ENCODE measurements at places on chromosomes 3 and 15.

DNA sequence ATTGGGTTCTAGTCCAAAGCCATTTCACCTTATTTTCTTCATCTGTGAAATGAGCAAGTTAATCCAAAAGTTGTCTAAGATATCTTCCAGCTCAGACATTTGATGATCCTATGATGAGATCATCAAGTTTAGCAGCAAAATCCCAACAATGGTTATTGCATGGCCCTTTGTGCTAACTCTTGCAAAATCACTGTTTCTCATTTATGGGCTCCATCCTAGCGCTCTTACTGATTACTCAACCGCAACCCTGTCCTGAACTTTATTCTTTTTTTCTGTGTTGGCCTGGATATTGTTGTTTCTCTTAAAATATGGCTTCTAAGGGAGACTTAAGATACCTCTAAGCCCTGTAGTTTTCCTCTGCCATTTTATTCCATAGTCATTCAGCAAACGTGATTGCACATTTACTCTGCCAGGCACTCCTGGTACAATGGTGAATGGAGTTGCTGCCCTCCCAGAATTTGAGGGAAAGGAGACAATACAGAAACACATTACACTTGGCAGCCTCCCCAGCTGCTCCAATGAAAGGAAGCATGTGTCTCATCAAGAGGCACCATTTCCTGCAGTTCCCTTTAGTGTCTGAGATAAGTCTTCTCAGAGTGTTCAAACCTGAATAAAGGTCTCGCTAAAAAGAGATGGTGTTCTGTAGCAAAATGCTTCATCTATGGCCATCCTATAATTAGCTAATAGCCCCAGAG lies 4.4 kb downstream of the GXYLT2 start:
- no peak for DNase-seq

- no peak for DNase-seq
These were observed 1.1 kb downstream of the FAM131A start for GRCh38 chr3:184338511-184338945.

DNA sequence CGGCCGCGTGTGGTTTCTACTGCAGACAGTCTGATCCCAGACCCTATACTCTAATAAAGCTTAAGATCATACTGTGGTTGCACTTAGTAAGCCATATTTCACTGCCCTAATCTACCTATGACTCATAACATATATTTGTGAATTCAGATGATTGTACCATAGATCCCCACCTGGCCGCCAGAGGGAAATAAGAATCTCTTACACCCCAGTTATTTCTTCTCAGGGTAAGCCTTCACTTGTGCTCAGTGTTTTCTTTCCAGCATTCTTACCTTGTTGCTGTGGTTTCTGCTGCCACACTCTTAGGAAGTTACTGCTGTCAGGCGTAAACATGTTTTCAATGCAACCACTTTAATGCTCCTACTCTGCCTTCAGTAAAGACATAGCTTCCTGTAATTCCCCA lies 105.9 kb downstream of the B3GALNT1 start:
- DNase-seq: no peak

DNA sequence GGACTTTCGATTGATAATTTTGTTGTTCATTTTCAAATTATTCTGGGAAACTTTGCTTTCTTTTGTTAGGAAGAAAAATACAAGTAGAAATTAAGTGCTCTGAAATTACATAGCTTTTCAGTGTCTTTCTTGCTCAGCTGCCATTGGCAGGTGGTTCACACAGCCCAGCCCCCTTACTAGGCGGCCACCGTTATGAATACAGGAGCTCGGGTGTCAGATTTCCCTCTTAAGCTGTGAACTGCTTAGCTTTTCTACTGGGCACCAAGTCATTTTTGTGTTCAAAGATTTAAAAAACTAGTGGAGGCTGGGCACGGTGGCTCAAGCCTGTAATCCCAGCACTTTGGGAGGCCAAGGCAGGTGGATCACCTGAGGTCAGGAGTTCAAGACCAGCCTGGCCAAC lies 55.2 kb downstream of the HMG20A start:
- DNase-seq: no peak

DNA sequence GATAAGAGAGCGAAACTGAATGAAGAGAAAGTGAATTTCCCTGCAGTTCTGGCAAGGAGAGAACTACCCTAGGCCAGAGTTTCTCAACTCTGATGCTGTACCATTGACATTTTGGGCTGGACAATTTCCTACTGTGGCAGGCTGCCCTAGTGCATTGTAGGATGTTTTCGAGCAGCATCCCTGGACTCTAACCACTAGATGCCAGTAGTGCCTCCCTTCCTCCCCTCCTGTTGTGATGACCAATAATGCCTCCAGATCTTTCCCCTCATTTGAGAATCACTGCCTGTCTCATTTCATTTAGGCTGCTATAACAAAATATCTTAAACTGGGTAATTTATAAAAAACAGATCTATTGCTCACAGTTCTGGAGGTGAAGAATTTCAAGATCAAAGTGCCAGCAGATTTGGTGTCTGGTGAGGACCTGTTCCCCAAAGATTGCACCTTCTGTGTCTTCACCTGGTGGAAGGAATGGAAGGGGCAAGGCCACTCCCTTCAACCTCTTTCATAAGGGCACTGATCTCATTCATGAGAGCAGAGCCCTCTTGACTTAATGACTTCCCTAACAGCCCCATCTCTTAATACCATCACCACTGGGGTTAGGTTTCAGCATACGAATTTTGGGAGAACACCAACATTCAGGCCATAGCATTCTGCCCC lies 188.9 kb upstream of the MEIS2 start:
- DNase-seq: no peak

GRCh38 chr3:114122027-114122709 lies 56.7 kb downstream of the DRD3 start:
- no peak for DNase-seq

DNA sequence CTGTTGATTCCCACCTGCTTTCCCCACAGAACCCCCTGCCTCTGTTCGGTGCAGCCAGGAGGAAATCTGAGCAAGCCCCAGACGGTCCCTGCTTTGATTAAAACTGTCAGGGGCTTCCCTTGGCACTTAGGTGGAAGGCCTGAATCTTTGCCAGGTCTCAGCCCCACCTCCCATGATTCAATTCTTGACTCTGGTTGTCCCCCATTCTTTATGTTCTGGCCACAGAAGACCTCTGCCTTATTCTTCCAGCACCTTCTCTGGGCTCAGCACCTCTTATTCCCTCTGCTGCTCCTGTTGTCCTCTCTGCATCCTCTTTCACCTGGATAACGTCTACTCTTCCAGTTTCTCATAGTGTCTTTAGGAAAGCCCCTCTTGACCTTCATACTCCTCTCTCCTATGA lies 349.4 kb downstream of the PTPRG start:
- no peak for DNase-seq

DNA sequence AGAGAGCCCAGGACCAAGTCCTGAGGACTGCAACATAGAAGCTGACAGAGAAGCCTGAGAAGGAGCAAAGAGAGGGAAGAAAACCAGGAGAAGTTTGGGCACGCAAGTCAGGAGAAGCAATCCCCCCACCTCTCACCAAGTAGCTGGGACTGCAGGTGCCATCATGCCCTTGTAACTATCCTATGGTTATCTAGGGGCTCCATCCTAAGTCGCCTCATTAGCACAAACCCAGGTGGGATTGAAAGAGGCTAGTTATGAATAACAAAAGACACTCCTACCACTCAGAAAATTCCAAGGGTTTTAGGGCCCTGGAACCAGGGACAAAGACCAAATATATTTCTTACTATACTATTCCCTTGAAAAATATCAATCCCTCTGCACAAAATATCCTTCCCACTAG lies 53.5 kb downstream of the CCR4 start:
- DNase-seq: no peak

- no peak for DNase-seq
These were observed 279.8 kb downstream of the ROBO2 start for GRCh38 chr3:77319711-77320110.

- DNase-seq: no peak
These were observed 213.7 kb downstream of the PDCD6IP start for GRCh38 chr3:34012102-34012461.

DNA sequence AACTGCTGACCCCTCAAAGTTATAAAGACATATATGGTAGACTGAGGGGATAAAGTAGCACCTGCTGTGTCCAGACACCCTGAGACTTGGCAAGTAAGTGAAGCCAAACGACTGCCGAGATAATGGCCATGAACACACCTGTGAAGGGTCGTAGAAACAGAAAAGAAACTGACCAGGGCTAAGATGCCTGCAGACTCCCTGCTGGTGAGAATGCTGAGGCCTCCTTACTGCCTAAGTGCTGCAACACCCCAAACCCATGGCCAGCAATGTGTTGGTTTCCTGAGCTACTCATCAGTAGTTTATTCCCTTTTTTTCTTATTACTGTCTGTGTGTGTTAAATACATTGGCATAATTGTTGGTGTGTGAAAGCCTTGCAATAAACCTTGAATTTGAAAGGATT lies 233.8 kb downstream of the ZNF385D start:
- no peak for DNase-seq

DNA sequence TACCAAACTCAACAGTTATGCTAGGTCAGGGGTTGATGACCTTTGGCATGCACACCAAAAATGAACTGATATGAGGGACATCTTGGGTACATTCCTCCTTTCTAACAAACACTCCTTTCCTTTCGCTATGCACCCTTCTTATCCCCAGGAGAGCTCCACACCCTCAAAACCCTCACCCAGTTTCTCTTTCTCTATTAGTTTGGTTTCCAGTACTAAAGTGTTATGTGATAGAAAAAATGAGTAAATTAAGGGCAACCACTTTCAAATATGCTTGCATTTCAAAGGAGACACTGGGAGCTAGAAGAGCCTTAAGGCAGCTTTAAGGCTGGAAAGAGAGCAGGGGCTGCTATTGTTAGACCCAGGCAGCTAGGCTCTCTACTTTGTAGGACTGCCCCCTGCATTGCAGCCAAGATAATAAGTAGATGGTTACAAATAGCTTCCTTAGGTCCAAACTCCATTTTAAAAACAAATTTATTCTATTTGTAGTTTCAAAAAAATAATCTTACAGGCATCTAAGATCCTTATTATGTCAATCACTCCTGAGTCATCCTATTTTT lies 244.3 kb downstream of the ZIC1 start:
- DNase-seq: no peak

DNA sequence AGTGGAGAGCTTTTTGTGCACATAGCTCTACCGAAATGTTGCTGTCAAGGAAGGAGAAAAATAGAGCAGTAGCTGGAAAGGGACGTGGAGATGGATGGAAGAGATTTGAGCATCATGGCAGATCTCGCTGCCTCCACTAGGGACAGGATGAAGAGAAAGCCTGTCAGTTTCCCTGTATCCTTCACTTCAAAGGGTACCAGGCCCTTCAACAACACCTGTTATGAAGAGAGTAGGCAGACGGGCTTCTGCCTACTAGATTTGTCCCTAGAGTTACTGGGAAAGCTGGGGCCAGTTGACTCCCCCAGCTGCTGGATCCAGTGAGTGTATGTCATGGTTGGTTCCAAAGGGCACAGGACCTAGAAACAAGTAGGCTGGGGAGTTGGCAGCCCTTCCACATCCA lies 150.8 kb downstream of the TLE3 start:
- DNase-seq: no peak

DNA sequence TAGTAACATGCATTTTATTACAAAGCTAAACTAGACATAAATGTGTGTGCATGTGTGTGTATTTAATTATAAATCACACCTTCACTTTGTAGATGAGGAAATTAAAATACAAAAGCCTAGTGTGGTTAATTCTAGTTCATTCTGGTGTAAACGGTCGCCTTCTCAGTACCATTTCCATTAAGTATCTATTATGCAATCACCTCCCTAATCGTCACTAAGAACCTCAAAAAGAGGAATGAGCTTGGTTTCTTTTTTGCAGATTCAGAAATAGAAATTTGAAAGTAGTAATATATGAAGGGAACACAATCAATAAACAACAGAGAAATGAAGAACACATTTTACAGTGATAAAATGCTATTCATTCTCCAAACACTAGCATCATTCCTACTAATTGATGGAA lies 233.2 kb downstream of the ZBBX start:
- DNase-seq: no peak

- no peak for DNase-seq
These were observed 201.5 kb upstream of the IL12A start for GRCh38 chr3:159787178-159787574.

GRCh38 chr3:98705694-98706093 lies 57.4 kb upstream of the ST3GAL6 start:
- DNase-seq: no peak

DNA sequence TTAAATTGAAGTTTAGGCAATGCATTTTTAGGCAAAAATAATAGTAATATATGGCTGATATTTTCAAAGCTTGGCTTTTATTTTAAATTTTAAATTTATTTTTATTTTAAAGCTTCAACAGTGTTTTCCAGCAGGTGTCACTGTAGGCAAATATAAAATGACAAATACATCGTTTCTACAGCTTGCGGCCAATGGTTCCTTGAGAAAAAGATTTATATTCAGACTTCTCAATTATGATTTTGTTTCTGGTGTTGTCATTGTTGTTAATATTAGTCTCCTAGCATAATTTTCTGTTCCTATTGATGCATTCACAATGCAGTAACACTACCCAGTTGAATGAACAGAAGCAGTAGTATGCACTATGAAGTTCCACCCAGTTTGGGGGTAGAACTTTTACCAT lies 220.7 kb upstream of the DNAJC19 start:
- no peak for DNase-seq

DNA sequence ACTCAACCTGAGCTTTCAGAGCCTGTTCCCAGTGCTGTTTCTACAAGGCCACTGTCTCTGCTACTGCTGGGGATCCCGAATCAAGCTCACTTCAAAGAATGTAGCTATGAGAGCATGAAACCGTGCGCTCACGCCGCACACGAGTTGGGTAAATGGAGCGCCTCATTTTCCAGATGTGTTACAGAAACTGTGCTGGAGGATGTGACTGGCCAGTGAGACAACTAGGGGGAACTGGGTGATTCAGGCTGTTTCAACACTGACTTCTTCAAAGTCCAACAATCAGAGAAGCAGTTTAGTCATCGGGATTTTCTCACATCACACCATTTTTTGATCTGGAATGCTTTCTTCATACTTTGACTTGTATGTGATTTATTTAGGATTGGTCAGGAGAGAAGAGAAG lies 3.5 kb downstream of the ZNF710 start:
- DNase-seq: no peak

DNA sequence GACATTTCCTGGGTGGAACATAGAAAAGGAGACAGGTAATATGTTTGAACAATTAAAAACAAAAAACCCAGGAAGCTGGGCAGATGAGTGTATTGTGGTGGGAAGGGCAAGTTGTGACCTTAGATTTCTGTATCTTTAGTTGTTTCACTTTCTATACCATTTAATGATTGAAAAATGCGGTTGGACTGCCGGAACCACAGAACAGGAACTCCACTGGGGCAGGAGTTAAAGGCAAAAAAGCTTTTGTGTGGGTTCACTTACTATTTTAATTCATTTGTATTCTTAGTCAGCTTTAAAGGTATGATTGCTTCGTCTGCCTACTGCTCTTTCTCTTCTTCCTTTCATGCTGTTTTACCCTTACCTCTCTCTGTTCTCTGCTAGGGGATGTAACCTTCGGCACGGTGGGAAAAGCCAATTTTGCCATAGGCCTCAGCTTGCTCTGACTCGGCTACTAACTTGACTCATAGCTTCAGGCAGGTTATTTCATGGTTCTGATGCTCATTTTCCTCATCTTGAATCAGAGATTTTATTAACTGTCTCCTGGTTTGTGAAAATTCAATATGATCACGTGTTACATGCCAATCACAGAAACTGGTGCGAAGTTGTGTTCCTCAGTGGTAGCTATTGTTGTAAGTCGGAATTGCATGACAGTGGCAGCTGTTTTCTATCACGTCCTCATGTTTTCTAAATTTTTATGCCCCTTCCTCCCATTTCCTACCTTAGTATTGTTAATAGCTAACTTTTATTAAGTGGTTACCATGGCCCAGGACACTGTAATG lies 1.6 kb upstream of the MCTP2 start:
- DNase-seq: peak; percentile 40

Data from GM13976 (cell line).